ENCODE measurements at places on chromosomes 13 and 19. TPM values are rescaled to one million over a fixed set of nuclear protein-coding genes. Genes with fewer than 3 reads are reported as not detected.

DNA sequence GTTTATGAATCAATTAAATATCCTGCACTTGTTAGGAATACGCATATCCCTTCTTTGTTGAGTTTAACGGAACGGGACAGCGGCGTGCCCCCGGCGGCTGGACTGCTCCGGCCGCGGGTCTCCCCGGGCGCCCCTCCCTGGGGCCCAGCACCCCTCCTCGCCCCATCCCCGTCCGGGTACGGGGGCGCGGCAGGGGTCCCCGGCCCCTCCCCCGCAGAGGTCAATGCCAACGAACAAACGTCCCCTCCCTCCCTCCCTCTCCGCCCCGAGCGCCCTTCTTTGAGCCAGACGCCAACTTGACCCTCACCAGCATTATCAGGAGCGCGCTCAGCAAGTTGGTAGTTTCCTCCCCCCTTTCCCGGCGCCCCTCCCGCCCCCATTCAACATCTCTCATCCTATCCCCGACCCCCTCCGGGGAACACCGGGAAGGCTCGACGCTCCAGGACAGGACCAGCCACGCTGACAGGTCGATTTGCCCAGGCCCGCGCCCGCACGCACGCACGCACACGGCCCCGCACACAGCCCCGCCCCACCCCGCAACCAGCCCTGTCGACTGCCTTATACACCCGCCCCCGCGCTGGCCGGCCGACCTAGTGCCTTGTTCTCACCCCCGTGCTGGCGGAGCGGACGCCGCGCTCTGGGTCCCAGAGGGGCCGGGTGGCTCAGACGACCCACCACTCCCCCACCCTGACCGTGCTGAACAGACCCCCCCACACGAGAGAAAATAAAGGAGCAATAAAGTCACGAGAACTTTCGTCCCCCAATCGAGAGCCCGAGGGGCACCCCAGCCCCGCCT lies 5.0 kb downstream of the LYL1 start:
- no peak for DNase-seq

DNA sequence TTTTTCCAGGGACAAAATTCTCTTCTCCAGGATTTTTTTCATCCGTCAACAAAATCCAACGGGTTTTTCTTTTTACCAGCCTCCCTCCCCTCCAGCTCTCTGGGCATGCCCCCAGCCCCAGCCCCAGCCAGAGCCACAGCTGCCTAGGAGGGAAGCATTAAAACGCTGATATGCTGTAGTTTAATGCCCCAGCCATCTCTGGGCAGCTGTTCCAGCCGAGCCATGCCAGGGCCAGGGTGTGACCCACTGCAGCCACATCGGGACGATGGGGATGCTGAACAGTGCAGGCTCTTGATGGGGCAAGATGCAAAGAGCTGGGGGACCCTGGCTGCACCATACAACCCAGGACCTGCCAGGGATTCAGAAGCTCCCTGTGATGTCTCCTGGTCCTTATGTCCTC lies 32.1 kb downstream of the TSHZ3 start:
- DNase-seq: no peak

- no peak for DNase-seq
These were observed 253.0 kb downstream of the TSHZ3 start for GRCh38 chr19:31096062-31096830.

GRCh38 chr19:55483706-55484592 lies 1.0 kb upstream of the NAT14 start:
- DNase-seq: no peak

GRCh38 chr13:37029617-37030016 lies 29.0 kb downstream of the EXOSC8 start:
- DNase-seq: no peak

- DNase-seq: no peak
These were observed 121.2 kb downstream of the ZNF737 start for GRCh38 chr19:20444202-20444885.

DNA sequence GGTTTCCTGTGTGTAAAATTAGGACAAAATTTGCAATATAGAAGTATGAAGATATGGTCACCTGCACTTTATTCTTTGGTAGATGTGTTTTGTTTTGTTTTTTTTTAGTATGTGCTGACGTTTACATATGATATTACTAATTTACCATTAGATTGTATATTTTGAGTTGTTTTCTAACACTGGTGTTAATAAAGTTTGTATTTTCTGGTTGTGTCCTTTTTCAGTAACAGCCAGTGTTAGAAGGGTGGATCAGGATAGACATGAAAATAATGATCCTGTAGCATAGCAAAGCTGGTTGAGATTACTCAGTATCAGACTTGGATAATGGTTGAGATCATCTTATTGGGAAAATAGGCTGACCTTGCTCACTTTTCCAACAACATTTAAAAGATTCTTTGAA lies 6.2 kb downstream of the NAA16 start:
- DNase-seq: no peak

- DNase-seq: no peak
These were observed 310.2 kb downstream of the ZNF536 start for GRCh38 chr19:30682146-30682998.

- DNase-seq: no peak
These were observed 697 bp downstream of the FCGRT start for GRCh38 chr19:49512970-49513745.

DNA sequence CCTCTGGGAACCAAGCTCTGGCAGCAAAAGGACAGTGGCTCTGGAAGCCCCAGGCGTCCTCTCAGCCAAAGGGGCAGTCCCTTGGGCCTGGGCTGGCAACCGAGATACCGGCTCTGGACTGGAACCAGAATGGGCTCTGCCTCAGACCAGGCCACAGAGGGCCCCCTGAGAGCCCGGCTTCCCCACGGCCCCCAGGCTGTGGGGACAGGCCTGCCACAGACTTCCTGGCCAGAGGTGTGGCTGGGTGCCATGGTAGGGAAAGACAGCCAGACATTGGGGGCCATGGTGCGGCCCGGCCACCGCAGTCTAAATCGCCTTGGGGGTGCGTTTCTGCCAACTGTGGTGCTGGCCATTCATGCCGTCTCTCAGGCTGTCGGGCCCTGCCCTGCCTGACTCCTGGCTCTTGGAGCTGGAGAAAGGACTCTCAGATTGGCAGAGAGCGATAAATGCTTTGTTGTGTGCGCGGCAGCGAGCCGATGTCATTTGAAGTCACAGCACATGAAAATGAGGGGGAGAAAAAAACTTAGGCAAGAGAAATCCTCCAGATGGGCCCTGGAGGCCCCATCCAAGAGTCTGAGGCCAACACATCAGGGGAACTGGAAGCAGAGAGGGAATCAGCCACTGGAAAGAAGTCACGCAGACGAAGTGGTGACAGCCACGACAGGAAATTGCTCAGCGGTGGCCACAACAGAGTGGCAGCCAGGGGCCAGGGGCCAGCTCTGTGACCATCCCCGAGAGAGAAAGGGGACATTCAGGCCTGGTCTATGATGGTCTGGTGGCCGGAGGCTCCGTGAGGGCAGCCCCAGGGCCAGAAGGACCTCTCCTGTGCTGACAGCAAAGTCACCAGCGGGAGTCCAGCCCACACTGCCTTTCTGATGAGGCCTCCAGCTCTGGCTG lies 26.5 kb downstream of the SH3GL1 start:
- no peak for DNase-seq

GRCh38 chr13:20313896-20314295 lies 81.8 kb upstream of the GJB6 start:
- DNase-seq: no peak

DNA sequence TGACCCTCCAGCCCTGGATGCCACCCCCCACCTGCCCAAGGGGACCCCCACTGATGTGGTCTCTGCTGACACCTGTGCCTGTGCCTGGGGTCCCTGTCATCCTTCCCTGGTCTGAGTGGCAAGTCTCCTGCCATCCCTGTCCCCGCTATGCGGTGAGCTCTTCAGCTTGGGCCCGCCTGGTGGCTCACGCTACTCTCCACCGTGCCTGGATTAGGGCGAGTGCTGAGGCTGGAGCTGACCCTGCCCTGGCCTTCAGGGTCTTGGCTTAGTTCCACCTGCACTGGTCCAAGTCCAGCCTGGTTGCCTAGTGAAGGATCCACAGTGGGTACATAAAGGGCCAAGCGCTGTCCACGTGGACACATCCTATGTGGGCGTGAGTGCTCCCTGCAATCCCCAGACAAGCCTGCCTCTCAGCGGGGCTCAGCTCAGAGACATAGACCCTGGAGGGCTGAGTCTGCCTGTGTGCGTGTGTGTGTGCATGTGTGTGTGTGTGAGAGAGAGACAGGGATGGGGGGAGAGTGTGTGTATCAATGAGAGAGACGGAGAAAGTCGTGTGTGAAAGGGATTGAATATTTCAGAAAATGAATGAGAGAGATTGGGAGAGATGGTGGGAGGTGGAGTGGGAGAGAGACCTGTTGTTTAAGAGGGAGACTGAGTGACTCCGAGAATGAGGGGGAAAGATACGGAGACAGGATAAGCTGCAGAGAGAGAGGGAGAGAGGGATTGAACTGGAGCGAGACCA lies 22.1 kb downstream of the WTIP start:
- no peak for DNase-seq

- no peak for DNase-seq
These were observed 48.8 kb upstream of the NPAS1 start for GRCh38 chr19:46970815-46971214.

DNA sequence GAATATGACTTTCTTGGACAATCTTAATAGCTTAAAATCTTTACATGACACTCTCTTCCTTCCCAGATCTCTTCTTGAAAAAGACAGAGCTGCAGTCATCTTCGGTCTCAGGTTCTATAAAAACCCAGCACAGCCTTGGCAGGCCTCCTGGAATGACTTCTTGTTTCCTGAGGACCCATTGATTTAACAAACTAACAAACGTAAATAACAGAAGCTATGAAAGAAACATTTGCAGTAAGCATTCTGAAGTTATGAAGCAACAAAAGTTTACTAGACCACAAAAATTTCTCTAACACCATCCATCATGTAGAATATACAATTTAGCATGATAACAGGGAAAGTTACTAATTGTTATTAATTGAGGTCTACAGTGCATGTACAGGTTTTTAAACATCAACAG lies 62.8 kb upstream of the STARD13 start:
- no peak for DNase-seq

GRCh38 chr19:10817291-10818038 lies 18.5 kb downstream of the TMED1 start:
- no peak for DNase-seq

GRCh38 chr13:89057862-89058261 lies 1386.7 kb downstream of the SLITRK5 start:
- DNase-seq: no peak

DNA sequence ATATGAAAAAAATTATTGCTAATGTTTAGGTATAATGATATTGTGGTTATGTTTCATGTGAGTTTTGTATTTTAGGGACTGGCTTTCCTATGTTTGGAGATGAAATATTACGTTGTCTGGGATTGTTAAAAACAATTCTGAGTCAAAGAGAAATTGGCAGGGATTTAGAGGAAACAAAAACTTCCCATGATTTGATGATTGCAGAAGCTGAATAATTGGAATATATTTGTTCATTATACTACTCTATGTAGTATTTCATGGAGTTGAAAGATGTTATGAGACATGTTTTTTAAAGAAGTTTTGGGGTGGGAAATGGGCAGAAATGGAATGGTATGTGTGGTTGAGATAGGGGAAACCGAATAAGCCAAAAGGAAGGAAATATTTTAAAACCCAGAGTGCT lies 1392.9 kb downstream of the EFNB2 start:
- DNase-seq: no peak

GRCh38 chr19:8511573-8512101 lies 2.3 kb downstream of the ZNF414 start:
- no peak for DNase-seq

DNA sequence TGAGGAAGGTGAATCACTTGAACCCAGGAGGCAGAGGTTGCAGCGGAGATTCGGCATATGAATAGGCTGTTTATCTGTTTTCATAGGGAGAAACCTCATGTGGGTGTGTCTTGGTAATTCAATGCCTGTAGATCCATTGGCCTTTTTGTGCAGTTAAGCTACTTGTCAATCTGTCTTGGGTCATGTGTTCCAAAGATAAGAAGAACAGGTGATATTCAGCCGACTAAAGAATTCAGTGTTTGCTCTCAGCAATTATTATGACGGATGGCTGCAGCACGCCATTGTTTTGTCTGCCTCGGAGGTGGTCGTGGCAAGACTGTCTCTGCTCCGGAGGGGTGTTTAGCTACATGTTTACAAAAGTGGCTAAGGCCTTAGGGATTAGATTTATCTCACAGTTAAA lies 573.0 kb upstream of the PCDH9 start:
- DNase-seq: no peak

- no peak for DNase-seq
These were observed 14.2 kb upstream of the RNF6 start for GRCh38 chr13:26236296-26236695.

DNA sequence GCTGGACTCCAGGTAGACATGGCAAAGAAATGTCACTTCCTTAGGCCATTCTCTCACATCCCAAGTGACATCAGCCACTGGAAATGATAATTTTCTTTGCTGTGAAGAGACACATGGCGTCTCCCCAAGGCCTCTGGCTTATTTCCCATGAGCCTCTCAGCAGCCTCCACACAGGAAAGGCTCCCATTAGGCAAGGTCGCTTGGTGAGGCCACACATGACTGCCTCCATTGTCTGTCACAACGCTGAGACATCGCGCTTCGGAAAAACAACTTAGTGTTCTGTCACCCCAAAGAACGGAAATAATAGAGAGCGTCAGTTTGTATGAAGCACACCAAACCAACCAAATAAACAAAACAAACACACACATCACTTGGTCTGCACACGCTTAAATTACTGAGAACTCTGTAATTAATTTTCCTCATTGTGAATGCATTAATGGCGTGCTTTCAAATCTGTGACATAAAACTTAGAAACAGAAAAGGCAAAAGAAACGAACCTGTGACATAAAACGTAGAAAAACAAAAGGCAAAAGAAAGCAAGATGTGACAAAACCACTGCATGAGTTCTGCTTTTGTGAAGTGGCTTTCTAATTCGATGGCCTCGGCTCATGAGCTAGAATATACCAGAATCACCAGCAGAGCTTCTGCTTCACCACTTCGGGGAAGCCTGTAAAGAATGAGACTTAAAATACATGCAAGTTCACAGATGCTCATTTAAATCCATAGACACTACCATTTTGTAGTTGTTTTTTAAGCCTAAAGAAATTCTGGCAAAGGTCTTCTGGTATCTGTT lies 404.2 kb upstream of the SGCG start:
- DNase-seq: no peak

Gene TJP3
- total RNA-seq: 0.41 TPM

Gene JUND
- total RNA-seq: 462 TPM

Gene PSPN
- total RNA-seq: 1.6 TPM

Gene OVOL3
- not detected for total RNA-seq

Gene CNFN
- total RNA-seq: 0.53 TPM

Gene ZNF180
- 8.3 TPM for total RNA-seq

Gene TRPM4
- total RNA-seq: 1.9 TPM

Gene NPAS1
- total RNA-seq: 0.25 TPM

Gene LYPD3
- 3.0 TPM for total RNA-seq

Gene TPT1
- total RNA-seq: 2,653 TPM

Gene TUBB4A
- total RNA-seq: 7.9 TPM

Gene C19orf12
- 42.2 TPM for total RNA-seq

Gene SIGLEC5
- not detected for total RNA-seq

Gene LGALS14
- not detected for total RNA-seq

Gene ZNF492
- total RNA-seq: 0.18 TPM

Gene ZNF780A
- total RNA-seq: 19.9 TPM

Measured in activated T-helper 2 cell treated with anti-CD3 and anti-CD28 coated beads, Interferon-gamma antibody, Interleukin-2, Interleukin-4, amounts not matched to agents 10 μg/mL and 5 μg/mL and 100 μg/mL, durations not matched to agents 14 hours and 24 hours and 36 hours (primary cell).